ENCODE measurements at places on chromosomes 12 and 14. TPM values are rescaled to one million over a fixed set of nuclear protein-coding genes. Genes with fewer than 3 reads are reported as not detected.
A peak's percentile ranks its signal among the peaks of the same experiment; 100 is the strongest.

SERPINA1 gene
- total RNA-seq: 34.3 TPM

GRCh38 chr12:68904351-68904962, 28.5 kb downstream of the CPM start:
- no peak for DNase-seq

DNA sequence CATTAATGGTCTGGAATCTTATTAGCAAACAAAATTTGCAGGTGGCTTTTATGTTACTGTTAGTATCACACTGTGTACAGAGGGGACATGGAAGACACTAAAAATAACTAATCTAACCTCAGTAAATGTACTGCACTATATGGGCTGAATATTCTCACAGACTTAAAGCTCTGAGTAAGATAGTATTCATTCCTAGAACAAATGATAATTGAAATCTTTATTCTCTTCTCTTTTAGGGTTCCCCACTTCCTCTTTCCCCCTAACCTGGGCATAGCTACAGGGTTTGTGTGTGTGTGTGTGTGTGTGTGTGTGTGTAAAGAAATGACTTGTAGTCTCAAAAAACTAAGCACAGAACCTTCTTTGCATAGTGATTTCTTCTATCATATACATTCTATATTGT, 21.4 kb upstream of the HECTD1 start:
- DNase-seq: no peak

DNA sequence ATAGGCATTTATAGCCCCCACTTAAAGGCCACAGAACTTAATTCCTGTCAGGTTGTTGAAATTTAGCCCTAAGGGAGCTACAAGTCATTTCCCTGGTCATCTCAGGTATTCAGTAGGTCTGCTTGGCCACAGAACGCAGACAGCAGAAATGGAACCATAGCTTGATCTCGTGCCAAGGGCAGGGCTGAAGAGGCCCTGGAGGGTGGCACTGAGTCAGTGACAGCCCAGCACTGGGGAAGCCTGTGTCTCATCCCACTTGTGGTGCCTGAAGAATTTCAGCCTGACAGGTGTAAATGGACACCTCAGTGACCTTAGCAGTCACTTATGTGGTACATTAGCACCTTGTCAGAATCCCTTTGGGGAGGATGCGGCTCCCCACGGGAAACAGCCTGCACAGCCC, 6.6 kb downstream of the PRKAB1 start:
- DNase-seq: no peak

DNA sequence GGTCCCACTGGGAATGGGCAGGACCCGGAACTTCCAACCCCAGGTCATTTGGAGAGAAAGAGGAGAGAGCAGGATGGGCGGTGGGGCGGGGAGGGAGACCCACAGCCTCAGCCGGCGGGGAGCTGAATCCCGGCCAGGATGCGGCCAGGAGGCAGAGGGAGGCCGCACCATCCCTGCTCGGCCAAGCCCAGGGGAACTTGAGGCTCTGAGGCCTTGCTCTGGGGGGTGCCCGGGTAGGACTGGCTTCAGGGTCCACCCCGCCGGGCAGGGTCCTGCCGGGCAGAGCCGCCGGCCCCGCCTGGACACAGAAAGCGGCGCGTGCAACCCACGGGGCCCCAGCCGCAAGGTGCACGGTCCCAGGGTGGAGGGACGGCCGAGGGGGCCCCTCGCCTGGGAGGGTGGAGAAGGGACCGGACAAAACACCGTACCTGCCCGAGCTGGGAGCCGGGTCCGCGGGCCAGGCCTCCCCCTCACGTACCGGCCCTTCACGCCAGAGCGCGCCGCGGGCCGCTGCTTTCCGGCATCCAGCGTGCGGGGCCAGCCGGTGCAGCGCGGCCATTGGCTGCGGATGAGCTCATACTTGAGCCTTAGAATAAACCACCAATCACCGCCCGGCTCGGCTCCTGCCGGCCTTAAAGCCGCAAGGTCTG, at the start of gene RPS6KL1:
TSS of gene RPS6KL1 (minus strand) at position 509 of the 650 bp plus-strand sequence. CDS start 1,719 bp downstream, outside the sequence.
- DNase-seq: peak; percentile 90
